ENCODE measurements at places on chromosomes 7 and 10. TPM values are rescaled to one million over a fixed set of nuclear protein-coding genes. Genes with fewer than 3 reads are reported as not detected.

GIMAP4 gene
- 6.4 TPM for total RNA-seq

YKT6 gene
- 98.4 TPM for total RNA-seq

MUC3A gene
- total RNA-seq, result 3.4 TPM

RNF32 gene
- total RNA-seq, result 1.9 TPM

FAM20C gene
- 3.1 TPM for total RNA-seq

CPED1 gene
- total RNA-seq, result 1.8 TPM

TRIL gene
- total RNA-seq, result 0.23 TPM

XRCC2 gene
- total RNA-seq, result 2.9 TPM

PON1 gene
- 1.5 TPM for total RNA-seq

WNT8B gene
- total RNA-seq, result not detected

HMX2 gene
- not detected for total RNA-seq

EVX1 gene
- 0.51 TPM for total RNA-seq

HOXA7 gene
- not detected for total RNA-seq

GPC2 gene
- total RNA-seq, result 27.2 TPM

AGMO gene
- not detected for total RNA-seq

OR2A5 gene
- total RNA-seq, result not detected

PPP1R17 gene
- 0.36 TPM for total RNA-seq

SEMA3A gene
- 8.5 TPM for total RNA-seq

KLLN gene
- total RNA-seq, result 0.74 TPM

OR2F2 gene
- total RNA-seq, result not detected

PAOX gene
- 6.6 TPM for total RNA-seq

PCLO gene
- 5.1 TPM for total RNA-seq

DGKI gene
- total RNA-seq, result 0.69 TPM

AOAH gene
- total RNA-seq, result 0.28 TPM

BCL7B gene
- total RNA-seq, result 38.6 TPM

TEX47 gene
- not detected for total RNA-seq

PSPH gene
- total RNA-seq, result 38.1 TPM

AKR1E2 gene
- 6.2 TPM for total RNA-seq

SLC16A12 gene
- total RNA-seq, result 0.21 TPM

STARD3NL gene
- total RNA-seq, result 92.6 TPM

ZNF716 gene
- not detected for total RNA-seq
